ENCODE measurements at places on chromosomes 4 and X.

DNA sequence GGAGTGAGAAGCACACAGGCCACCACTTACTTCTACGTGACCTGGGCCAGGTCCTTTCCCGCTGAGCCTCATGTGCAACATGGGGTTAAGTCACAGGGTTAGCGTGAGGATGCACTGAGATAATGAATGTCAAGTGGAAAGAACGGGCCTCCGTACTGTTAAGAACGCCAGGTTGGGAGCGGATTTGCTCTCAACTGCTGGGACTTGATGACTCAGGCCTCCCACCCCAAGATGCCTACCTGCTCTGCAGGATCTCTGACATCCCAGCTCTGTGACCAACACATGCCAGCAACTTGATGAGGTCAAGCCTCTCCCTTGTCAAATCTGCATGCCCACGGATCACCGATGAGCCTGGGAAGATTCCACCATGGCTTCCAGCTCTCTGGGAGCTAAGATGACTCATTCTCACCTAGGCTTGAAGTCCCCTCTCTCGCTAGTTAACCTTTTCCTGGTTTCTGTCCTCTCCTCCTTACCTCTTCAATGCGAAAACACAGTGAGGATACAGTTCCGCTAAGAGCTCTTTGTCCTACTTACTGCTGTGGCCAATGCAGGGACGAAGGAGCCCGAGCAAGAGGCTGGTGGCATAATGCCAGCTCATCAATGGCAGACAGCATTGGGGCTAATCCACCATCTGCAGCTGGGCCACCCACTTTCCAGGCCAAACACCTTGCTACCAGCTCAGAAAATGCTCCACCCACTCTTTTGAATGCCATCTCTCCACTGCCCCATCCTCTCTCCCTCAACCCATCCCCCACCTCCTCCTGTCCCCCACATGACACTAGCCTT lies 67.6 kb downstream of the PJA1 start:
- DNase-seq = no peak

GRCh38 chrX:103149652-103150051 lies 56.7 kb upstream of the NXF3 start:
- DNase-seq = no peak

DNA sequence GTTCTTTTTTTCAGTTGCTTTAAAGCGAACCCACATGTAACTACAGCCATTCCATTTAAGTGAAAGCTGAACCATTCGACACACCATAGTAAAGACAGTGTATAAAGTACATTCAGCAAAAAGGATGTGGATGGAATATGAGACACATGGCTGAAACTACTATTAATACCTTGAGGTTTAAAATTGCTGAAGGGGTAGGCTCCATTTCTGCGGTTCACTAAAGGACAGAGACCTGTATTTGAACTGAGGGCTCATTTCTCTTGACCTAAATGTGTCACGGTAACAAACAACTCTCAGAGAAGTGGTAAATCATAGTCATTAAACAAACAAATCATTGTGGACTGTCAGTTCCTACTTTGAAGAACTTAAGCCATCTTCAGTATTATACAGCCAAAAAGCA lies 1085.6 kb upstream of the TENM3 start:
- DNase-seq = no peak

- DNase-seq = no peak
Observed at GRCh38 chr4:3829211-3829955, 63.2 kb downstream of the ADRA2C start.

DNA sequence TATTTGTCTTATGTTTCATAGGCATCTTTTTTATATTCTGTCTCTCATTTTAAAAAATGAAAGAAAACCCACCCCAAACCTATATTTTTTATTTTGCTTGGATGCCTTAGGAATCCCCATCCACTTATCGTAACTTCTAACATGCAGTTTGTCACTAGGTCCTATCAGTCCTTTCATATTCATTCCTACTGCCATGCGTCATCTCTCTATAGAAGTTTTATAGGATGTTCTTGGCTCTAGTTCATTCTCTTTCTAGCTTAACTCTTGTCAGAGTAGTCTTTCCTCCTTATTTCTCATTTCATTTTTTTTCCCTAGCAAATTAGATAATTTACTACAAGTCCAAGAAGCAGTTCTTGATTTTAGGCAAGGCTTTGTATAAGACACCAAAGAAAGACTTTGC lies 92.7 kb downstream of the LARP1B start:
- no peak for DNase-seq

- DNase-seq = no peak
Observed at GRCh38 chr4:6771229-6771671, 11.3 kb upstream of the KIAA0232 start.

GRCh38 chr4:19380600-19380999 lies 871.1 kb upstream of the SLIT2 start:
- no peak for DNase-seq
